ENCODE measurements at places on chromosomes 4 and X.

DNA sequence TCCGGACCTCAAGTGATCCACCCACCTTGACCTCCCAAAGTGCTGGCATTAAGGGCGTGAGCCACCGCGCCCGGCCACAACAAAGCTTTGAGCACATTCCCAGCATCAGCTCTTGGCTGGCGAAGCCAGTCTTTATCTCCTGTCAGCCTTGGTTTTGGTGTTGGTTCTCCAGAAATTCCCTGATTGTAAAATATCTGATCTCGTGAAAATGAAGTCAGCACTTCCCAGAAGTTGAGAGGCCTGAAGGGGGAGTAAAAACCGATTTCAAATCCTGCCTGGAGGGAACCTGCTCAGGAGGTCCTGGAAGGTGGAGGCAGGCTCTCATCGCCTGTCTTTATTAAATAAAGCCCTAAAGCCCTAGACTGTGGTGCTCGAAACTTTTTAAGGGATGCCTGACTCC is 33.6 kb downstream of the PTTG2 start:
- DNase-seq, result no peak

DNA sequence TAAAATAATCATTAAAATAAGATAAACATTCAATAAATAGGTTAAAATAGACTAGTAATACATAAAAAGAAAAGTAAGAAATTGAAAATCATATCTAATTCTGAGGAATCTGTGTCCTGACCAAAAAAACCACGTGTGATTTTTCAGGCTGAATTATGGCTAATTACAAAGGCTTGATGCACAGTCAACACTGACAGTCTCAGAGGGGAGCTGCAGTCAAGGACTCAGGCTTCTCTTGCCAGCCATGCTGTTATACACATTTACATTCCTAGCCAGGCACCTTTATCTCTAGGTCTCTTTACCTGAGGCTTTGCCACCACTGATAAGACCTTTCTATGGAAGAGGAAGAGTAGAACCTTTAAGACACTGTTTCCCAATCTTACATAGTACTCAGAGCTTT is 1737.7 kb upstream of the PCDH10 start:
- DNase-seq, result no peak

DNA sequence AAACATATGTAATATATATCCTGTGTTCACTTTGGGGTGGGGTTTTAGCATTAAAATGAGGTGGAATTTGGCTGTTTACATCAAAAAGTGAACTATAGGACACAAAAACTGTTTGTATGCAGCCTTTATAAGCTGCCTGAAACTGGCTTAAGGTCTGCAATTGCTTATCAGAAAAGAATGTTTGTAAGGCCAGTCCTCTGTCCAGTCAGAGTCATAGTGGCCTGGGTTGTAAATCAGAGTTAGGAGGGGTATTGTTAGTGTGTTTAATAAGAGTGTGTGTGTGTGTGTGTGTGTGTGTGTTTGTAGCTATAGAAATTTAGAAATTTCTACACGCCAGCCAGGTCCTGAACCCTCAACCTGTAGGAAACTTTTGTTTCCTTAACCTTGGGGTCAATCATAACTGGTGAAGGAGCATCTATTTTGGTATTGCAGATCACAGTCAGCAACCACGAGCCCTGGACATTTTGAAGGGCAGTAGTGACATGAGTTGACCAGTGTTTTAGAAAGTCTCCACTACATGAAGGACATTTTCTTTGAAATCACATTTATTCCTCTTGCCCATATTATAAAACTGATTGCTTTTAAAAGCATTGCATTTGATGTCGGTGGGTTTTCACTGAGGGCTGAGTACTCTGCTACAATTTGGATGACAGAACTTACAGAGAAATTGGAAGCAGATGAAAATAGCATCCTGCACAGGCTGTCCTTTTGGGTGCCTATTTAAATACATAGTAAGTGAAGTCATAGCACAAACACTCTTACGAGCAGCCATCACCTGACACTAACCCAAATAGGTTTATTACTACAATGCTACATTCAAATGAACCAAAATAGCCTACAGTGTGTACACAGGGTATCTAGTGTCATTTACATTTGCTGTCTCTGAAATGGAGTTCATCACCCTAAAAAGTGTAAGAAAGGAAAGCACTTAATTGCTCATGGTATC is 11.2 kb upstream of the TMEM154 start:
- no peak for DNase-seq

- no peak for DNase-seq
Observed at GRCh38 chrX:12245650-12246645, 107.7 kb downstream of the FRMPD4 start.

Measured in HTR-8/SVneo (cell line).